ENCODE measurements at places on chromosomes 13 and 19. TPM values are rescaled to one million over a fixed set of nuclear protein-coding genes. Genes with fewer than 3 reads are reported as not detected.

DNA sequence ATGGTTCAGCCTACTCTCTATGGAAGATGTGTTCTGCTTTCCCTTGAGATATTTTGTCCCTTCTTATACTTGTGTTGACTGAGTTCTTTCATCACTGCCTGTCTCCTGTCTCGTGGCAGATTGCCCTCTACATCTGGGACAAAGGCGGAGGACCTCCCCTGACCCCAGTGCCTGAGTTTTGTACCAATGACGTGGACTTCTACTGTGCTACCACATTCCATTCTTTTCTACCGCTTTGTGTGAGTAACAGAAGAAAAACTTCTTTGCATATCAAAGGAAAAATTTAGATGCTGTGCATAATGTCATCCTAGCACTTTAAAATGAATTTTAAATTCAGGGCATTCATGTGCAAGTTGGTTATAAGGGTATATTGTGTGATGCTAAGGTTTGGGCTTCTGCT lies 74.6 kb downstream of the B3GLCT start:
- H3K27ac ChIP-seq: no peak overlapping the region
- peaks cover 1% of the 10 kb centered on the region for H3K4me1 ChIP-seq
- H3K27me3 ChIP-seq: no peaks in the 10 kb centered on the region

The ZNF700 gene
- total RNA-seq: 17.2 TPM

The OR4F17 gene
- not detected for total RNA-seq

GRCh38 chr19:46353730-46354528 lies 7.0 kb downstream of the PPP5C start:
- peaks cover 16% of the 10 kb centered on the region for H3K4me1 ChIP-seq
- H3K27me3 ChIP-seq: no peaks in the 10 kb centered on the region
- H3K27ac ChIP-seq: no peak overlapping the region
- H3K36me3 ChIP-seq: no peaks in the 10 kb centered on the region

The ACER1 gene
- 0.37 TPM for total RNA-seq

DNA sequence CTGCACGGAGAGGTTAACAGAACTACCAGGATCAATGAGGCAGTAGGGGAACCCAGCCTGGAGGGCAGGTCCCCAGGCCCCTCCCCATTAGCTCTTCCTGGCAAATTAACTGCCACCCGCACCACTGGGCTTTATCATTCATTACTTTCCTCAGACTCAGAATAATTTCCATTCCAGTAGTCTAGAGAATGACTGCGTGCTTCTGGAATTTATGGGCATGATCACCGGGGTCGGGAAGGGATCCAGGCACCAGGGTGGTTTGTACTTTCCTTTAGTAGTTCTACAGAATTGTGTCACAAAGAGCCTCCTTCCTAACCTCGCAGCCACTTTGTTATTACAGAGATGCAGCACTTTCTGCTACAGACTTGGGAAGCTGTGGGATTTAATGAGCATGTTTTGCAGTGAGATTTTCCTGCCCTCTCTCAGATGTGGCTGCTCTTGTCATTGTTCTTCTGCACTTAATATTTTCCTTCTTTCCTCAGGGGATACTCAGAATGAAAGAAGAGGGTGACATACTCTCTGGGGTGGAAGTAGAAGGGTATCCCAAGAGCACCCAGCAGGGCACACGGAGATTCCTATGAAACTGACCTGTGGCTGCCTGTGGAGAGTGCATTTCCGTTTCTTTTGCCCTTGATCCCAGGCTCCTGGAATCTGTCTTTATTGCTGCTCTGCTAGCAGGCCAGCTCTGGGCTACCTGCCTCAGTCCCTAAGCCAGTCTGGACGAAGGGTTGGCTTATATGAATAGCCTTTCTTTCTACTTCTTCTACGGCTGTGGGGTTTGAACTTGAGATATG lies 285.0 kb upstream of the SLC10A2 start:
- no peak overlapping the region for H3K4me3 ChIP-seq
- H3K36me3 ChIP-seq: no peaks in the 10 kb centered on the region
- no peaks in the 10 kb centered on the region for H3K4me1 ChIP-seq

Data from ovary (tissue), 10 donors.